ENCODE measurements at places on chromosomes 16 and 17. TPM values are rescaled to one million over a fixed set of nuclear protein-coding genes. Genes with fewer than 3 reads are reported as not detected.

- DNase-seq: no peak
Observed at GRCh38 chr17:48093341-48094045, 7.8 kb downstream of the CBX1 start.

DNA sequence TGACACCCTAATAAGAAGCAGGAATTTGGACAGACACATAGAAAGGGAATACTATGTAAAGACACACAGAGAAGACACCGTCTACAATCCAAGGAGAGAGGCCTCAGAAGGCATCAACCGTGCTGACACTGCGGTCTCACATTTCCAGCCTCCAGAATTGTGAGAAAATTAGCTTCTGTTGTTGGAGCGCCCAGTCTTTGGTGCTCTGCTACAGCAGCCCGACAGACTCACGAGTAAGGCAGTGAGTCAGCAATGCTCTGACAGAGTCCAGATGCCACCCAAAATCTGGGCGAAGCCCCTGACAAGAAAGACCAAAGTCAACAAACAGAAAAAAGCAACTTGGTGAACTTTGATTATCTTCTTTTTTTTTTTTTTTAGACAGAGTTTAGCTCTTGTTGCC, 32.5 kb upstream of the RAI1 start:
- DNase-seq: no peak

DNA sequence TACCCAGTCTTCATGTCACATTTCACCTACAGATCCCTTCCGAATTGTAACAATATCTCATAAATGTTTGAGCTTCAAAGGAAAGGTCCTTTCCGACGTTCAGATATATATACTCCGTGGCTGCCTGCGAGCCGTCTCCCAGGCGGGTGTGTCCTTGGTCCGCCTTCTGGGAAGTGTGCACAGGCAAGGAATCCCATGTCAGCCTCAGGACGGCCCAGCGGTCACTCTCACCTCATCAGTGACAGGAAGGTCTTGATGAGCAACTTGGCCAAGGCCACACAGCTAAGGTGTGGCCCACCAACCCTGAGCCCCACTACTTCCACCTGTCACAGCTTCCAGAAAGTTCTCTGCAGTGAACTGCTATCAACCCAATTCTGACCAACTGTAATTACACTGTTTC, 4.3 kb downstream of the LMF1 start:
- DNase-seq: no peak

- no peak for DNase-seq
Observed at GRCh38 chr17:66494023-66494803, 191.8 kb downstream of the PRKCA start.

DNA sequence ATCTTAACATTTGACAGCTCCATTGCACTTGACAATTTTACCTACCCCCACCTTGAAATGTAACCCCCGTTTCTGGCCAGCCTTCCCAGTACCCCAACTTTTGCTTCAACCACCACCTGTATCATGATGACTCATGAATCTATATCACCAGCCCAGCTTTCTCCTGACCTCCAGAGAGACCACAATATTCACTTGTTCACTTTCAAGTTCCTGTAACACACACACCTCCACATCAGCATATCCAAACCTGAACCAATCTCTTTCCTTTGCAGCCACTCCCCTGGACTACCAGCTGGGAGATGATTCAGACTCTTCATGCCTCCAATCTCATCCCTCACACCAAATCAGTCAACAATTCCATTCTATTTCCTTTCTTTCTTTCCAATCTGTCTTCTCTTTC, 8.0 kb downstream of the SMG6 start:
- no peak for DNase-seq

DNA sequence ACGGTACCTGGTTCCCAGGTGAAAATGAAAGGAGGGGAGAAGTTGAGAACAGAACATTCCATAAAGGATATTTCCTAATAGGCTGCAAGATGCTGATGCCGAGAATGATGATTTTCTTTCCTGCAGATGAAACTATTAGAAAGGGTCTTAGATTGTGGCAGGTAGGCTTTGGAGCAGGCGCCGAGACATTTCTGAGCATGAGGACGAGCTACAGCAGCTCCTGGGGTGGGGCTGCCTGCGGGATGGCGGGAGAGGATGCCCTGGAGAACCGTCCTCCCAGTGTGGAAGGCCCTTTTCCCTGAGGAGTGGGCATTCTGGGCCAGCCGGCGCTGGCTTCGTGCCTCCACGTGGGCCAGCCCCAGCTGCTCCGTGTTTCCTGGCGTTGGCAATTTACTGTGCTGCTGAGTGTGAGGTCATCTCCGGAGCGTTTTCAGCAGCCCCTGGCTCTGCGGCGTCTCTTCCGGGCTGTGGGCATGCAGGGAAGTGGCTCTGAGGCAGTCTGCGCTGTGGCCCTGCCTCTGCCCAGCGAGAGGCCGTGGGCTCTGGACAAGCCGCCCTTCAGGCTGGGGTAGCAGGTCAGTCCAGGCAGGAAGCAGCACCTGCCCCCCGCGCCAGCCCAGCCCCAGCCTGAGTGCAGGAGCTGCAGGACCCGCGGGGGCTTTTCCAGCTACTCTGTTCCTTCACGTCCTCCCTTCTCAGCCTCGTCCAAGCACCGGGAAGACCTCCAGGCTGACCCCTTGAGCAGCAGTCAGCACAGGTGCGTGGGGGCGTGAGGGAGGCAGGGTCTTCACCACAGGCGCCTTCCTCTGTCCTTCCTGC, 12.2 kb downstream of the ENGASE start:
- DNase-seq: no peak

GRCh38 chr17:39738983-39739884, 1.5 kb downstream of the GRB7 start:
- DNase-seq: no peak

GRCh38 chr17:69207151-69207550, 21.5 kb downstream of the ABCA10 start:
- no peak for DNase-seq

GRCh38 chr16:80317599-80318037, 223.2 kb upstream of the DYNLRB2 start:
- no peak for DNase-seq

GRCh38 chr17:66255112-66255511, 25.9 kb upstream of the APOH start:
- DNase-seq: no peak

DNA sequence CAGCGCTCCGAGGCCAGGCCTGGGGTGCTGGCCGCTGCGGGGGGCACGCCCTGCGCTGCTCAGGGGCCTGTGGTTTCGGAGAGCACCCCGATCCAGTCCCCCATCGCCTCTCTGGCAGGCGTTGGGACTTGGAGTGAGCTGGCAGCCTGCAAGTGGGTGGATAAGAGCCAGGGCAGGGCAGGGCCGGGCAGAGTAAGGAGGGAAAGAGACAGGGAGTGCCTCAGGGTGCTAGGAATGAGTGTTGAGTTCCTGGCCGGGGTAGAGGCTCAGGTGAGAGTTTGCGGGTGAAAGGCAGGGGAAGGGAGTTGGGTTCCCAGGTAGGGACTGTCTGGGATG, 1.3 kb downstream of the CDH13 start:
- no peak for DNase-seq

GRCh38 chr17:81331527-81332043, 36.5 kb upstream of the SLC38A10 start:
- DNase-seq: no peak

DNA sequence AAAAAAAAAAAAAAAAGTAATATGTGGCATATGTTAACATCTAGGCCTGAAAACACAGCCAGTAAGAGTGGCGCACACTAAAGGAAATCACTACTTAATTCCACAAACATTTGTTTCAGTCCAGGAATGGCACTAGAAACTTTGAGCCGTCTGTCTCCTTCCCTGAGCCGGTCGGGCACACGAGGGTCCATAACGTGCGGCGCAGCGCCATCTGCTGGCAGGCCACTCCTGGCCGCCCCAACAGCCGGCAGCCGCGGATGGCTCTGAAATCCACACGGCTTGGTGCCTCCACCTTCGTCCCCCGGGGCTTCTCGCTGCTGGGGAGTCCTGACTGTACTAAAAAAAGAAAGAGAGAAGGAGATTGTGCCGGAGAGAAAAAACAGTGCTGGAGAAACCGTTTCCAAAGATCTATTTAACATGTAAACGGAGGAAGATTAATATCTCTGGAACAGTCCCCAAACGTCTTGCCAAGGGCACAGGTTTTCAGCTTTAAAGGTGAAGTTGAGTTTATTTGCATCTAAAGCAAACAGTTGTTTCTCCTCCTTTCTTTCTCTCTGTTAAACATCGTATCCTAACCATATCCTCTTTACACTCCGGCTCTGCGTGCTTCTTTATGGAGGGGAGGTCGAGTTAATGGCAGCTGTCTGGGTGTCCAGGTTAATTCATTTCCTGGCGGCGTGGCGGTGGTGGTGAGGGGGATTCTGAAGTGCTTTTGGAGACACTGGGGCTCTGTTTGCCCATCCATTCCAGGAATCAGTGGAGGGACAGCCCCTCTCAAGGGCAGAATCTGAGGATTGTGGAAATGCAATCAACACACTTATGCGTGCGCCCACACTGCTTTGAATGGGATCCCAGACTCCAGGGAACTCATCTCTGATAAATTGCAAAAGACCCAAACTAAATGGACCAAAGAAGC, 611.3 kb upstream of the SALL1 start:
- DNase-seq: no peak

GRCh38 chr16:74279266-74279665, 17.3 kb upstream of the PSMD7 start:
- no peak for DNase-seq

- no peak for DNase-seq
Observed at GRCh38 chr16:21664801-21665492, 1.2 kb downstream of the OTOA start.

The AOC3 gene
- 128 TPM for total RNA-seq

DNA sequence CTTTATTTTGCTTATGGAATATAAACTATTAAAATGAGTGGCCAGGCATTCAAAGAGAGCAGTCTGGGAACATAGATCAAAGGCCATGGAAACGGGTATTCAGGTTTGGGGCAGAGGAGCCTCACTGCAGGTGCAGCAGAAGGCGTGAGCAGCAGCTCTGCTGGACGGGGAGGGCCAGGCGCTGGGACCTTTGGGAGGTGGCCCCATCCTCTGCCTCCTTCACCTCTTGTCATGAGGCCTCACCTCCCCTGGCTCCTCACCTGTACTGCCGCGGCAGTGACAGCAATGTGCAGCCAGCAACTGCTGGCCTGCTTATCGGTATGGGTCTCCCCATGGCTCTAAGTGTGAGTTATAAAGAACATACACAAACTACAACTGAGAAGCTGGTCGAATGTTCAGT, 109.4 kb downstream of the CDK5R1 start:
- no peak for DNase-seq

The SYNGR3 gene
- 0.32 TPM for total RNA-seq

The EFCAB5 gene
- 1.1 TPM for total RNA-seq

DNA sequence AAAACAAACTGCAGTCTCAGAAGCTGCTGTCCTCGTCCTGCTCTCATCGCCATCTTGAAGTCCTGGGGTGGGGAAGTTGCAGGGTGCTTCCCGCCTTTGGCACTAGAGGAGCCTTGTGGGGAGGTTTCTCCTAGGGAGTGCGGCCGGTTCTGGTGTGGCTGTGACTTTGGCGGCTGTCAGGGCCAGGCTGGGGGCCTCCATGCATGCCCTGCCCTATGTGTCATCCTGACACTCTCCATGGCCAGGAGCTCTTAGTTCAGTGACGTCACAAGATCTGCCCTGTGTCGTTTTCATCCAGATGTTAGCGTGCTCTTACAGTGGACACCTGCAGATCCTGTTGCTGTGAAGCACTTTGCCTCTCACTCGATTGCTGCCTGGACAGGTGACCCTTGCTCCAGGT, 49.6 kb downstream of the PLD6 start:
- DNase-seq: no peak

- DNase-seq: no peak
Observed at GRCh38 chr17:37361543-37361942, 14.2 kb upstream of the C17orf78 start.

- no peak for DNase-seq
Observed at GRCh38 chr16:57255686-57256415, 10.8 kb downstream of the ARL2BP start.

DNA sequence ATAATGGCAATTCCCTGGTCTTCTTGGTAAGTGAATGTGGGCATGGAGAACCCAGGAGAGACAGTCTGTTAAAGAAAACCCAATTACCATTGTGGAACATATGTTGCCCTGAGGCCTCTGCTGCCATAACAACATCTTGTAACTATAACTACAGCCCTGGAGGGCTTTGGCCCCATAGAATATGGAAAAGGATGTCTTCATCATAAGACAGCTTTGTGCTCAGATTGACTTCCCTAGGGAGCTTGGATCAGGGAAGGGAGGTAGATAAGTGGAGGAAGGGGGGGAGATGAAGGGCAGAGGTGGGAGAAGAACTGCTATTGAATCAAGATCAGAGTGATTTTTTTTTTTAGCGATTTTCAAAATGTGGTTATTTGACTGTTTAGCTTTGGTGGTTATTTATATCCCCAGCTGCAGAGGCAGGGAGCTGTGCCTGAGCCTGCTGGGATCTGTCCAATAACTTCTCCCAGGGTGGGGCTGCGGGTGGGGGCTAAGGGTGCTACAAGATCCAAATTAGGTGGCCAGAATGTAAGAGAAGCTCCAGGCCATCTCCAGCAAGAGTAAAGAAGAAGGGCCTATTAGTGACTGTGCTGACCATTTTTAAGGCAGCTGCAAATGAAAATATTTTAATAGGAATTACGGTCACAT, 5.3 kb upstream of the KAT7 start:
- DNase-seq: no peak

DNA sequence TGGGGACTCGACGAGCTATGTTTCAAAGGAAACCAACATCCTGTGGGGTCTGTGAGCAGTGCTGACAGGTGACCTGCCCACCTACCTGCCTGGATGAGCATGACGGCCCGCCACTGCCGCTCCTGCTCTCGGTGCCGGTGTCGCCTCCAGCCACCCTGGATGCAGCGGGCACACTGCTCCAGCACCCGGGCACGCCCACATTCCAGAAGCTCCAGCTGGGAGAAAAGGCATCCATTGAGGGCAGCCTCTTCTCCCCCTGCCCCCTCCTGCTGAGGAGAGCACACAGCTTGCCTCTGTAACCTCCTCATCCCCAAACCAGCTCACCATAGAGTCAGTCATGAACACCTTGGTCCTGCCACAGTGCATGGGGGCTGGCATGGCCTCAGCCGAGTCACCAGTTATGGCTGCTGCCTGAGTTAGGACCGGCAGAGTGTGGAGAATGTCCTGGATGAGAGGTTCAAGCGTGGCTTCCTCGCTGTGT, 14.3 kb downstream of the ZNHIT3 start:
- DNase-seq: no peak

GRCh38 chr16:17125671-17126070, 345.1 kb downstream of the XYLT1 start:
- DNase-seq: no peak

The CYB5B gene
- total RNA-seq: 19.2 TPM

DNA sequence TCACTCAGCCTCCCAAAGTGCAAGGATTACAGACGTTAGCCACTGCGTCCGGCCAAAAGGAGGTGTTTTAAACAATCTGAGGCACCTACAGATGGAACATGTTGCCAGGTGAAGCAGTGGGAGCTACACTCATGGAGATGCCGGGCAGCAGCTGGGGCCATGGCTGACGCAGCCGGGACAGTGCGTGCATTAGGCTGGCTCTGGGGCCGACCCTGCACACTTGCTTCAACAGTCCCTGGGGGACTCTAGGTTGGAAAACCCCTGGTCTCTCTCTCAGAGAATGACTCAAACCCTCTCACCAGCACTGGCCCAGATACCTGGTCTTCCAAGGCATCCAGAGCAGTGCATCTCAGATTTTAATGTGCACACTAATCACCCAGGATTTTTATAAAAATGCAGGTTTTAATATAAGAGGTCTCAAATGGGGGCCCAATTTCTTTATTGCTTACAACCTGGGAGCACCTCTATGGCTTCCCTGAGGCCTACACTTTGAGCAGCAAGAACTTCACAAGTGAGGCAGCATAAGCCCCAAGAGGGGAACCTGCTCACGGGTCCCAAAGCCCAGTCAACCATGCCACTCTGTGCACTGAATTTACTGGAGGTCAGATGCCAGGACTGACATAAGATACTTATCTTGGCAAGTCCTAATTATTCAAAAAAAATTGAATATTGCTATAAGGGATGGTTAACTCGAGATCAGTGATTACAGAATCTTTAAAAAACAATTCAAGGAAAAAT, 70.8 kb upstream of the TRAP1 start:
- DNase-seq: no peak

Data from ascending aorta (tissue), 2 donors.